ENCODE measurements at places on chromosomes 2 and 18. TPM values are rescaled to one million over a fixed set of nuclear protein-coding genes. Genes with fewer than 3 reads are reported as not detected.

The SRD5A2 gene
- total RNA-seq: not detected

The TSGA10 gene
- 32.1 TPM for total RNA-seq

The FBLN7 gene
- total RNA-seq: 10.3 TPM

The EPB41L3 gene
- total RNA-seq: 1.4 TPM

The DNMT3A gene
- 122 TPM for total RNA-seq

The GCG gene
- total RNA-seq: not detected

The STPG4 gene
- 1.0 TPM for total RNA-seq

The SCTR gene
- total RNA-seq: not detected

The SPP2 gene
- not detected for total RNA-seq

The FAM110C gene
- total RNA-seq: 0.91 TPM

The MYCN gene
- 0.16 TPM for total RNA-seq

The CD302 gene
- total RNA-seq: 1.8 TPM

The SATB2 gene
- 0.49 TPM for total RNA-seq

The IL1RN gene
- total RNA-seq: not detected

The GALNT3 gene
- total RNA-seq: 3.2 TPM

The UGT1A10 gene
- not detected for total RNA-seq

The HADHA gene
- total RNA-seq: 98.9 TPM

The SERPINB13 gene
- total RNA-seq: not detected

The FABP1 gene
- not detected for total RNA-seq

The IL1RL2 gene
- not detected for total RNA-seq

The NDUFB3 gene
- total RNA-seq: 47.8 TPM

The ABCB11 gene
- total RNA-seq: 0.08 TPM

The CPLX4 gene
- not detected for total RNA-seq

The MEP1B gene
- not detected for total RNA-seq

The MAB21L4 gene
- not detected for total RNA-seq

The IL37 gene
- not detected for total RNA-seq

The PROKR1 gene
- not detected for total RNA-seq
